Gastrocnemius medialis (tissue), 4 donors: ENCODE measurements at places on chromosomes 4 and X. TPM values are rescaled to one million over a fixed set of nuclear protein-coding genes. Genes with fewer than 3 reads are reported as not detected.

Gene YY2
- 0.75 TPM for total RNA-seq

Gene DTHD1
- total RNA-seq, result not detected

Gene ANK2
- 82.8 TPM for total RNA-seq

Gene AWAT2
- not detected for total RNA-seq

Gene KLB
- total RNA-seq, result not detected

Gene SULT1B1
- 0.36 TPM for total RNA-seq

Gene STPG2
- total RNA-seq, result not detected

Gene TNIP2
- total RNA-seq, result 36.1 TPM

Gene ADGRG2
- total RNA-seq, result 0.16 TPM

Gene TRPC5OS
- not detected for total RNA-seq

Gene HTRA3
- total RNA-seq, result 19.4 TPM

Gene USP27X
- total RNA-seq, result 1.5 TPM

Gene GJB1
- total RNA-seq, result 0.80 TPM

Gene ASB11
- total RNA-seq, result 59.8 TPM

Gene TCEANC
- 3.4 TPM for total RNA-seq

Gene F11
- 0.22 TPM for total RNA-seq

Gene ASB5
- total RNA-seq, result 284 TPM

Gene MAGEA2
- not detected for total RNA-seq

Gene ERCC6L
- total RNA-seq, result not detected

Gene FGFBP2
- 1.1 TPM for total RNA-seq

Gene HPGDS
- total RNA-seq, result not detected

Gene QDPR
- 9.9 TPM for total RNA-seq

Gene GYG2
- total RNA-seq, result not detected

Gene NPY5R
- total RNA-seq, result not detected

Gene MAGEA9
- not detected for total RNA-seq

Gene ABLIM2
- 281 TPM for total RNA-seq
